CD8-positive, alpha-beta memory T cell (primary cell): ENCODE measurements at places on chromosomes 1 and 21. TPM values are rescaled to one million over a fixed set of nuclear protein-coding genes. Genes with fewer than 3 reads are reported as not detected.

The CACNA1E gene
- total RNA-seq, result not detected

The PRELP gene
- not detected for total RNA-seq

The RNF11 gene
- total RNA-seq, result 40.1 TPM

The GCSAML gene
- 0.20 TPM for total RNA-seq

The TEX38 gene
- not detected for total RNA-seq

The ZFP69B gene
- 5.6 TPM for total RNA-seq

The S100A14 gene
- not detected for total RNA-seq

The PANK4 gene
- 46.3 TPM for total RNA-seq

The MTARC2 gene
- not detected for total RNA-seq
